ENCODE measurements at places on chromosomes 2 and 18.

DNA sequence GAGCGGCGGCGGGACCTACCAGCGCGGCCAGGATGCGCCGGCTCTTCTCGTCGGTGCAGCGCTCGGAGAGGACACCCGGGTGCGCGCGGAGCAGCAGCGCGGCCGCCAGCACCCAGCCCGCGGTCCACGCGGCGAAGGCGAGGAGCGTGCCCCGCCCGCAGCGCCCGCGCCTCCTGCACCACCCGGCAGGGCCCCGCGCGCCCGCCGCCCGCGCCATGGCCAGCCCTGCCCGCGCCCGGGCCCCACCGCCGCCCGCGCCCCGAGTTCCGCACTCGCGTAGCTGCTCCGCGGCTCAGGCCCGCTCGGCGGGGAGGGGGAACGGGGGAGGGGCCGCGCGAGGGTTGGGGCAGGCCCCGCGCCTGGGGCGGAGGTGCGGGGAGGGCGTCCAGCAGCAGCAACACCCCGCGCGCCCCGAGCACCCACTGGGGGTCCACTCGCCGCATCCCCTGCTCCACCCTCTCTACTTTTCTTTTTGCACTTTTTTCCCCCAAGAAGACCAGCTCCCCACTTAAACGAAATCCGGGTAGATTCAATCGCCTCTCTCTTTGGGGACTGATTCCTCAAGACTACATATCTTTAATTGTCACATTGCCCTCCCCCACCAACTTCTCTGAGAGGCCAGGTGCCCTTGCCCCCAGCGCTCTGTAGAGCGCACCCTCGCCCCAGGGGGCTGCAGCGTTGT, at the start of gene DIPK1C:
DIPK1C (minus strand) TSS at position 266 of the 682 bp plus-strand sequence; CDS start at position 217, 49 bp downstream.
- no peak for DNase-seq

DNA sequence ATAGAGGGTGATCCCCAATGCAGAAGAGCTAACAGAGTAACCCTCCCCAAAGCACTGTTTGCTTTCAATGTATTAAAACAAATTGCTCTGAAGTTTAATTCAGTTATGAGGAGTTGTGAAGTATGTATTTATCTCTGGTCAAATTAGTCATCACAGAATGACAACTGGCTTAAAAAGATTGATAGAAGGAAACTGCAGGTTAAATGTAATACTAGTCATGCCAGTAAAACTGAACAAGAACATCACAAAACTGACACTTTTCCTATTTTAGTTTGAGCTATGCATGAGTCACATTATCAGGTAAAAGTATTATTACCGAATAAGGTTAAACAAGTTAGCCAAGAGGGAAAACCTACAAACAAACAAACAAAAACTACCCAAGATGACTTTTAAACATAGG, 99.0 kb upstream of the ACVR1C start:
- no peak for DNase-seq

DNA sequence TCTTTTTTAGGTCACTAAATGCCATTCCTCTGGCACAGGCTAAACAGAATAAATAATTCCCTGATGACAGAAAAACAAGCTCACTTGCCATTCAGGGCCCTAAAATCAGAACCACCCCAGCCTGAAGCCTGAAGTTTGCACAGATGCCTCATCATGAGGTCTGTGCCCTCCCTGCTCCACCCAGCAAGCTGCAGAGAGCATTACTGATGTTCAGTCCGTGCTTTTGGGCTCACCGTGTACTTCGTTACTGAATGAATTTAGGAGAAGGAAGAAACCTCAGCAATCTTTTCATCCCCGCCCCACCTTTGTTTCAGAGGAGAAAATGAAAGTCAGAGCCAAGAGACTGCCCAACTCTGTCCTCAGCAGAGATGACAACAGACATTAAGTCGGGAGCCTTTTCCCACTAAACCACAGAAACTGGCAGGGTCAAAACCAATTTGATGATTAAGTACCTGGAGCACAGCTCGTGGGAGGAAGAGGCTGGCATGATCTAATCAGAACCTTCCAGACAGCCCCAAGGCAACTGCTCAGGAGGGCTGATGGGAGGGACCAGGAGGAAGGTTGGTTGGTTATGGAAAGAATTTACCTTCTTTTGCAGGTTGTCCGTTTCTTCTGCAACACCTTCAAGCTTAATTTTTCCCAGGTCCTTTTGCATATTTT, 122.7 kb downstream of the LAMA1 start:
- no peak for DNase-seq

DNA sequence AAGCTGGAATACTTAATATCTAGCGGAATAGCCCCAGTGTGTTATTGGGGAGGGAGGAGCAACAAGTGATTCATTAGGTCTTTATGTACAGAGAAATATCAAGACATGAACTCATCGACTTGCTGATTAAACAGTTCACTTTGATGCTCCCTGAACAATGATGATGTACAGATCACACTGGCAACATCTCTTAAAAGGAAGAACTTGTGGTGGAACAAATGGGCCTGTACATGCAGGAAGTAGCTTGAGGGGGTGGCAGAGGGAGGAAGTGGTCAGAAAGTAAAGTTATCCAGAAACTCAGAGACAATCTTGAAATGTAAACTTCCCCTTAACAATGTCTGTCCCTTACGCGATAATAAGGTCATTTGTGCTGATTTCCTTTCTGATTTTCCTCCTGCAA, 90.5 kb downstream of the NXPH2 start:
- DNase-seq = no peak

DNA sequence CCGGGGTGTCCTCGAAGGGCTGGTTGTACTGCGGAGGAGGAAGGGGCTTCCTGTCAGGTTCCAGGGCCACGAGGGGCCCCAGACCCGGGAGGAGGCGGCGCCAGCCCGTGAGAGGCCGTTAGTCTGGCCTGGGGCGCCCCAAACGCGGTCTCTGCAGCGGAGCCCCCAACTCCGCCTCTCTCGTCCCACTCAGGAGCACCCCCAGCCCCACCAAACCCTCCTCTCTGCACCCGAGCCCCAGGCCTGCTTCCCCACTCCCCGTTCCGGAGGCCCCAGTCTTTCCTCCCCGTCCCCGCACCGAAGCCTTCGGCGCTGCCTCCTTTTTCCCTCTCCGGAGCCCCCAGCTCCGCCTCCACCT, 473 bp downstream of the HJURP start:
- DNase-seq = no peak

GRCh38 chr2:8003462-8004075, 678.3 kb upstream of the ID2 start:
- peak; percentile 30 for DNase-seq

Measured in cardiac muscle cell (in vitro differentiated cells and primary cell).